ENCODE measurements at places on chromosomes 5 and 9.

- DNase-seq: peak; percentile 40
These were observed 99.5 kb upstream of the LMX1B start for GRCh38 chr9:126514037-126514821.

DNA sequence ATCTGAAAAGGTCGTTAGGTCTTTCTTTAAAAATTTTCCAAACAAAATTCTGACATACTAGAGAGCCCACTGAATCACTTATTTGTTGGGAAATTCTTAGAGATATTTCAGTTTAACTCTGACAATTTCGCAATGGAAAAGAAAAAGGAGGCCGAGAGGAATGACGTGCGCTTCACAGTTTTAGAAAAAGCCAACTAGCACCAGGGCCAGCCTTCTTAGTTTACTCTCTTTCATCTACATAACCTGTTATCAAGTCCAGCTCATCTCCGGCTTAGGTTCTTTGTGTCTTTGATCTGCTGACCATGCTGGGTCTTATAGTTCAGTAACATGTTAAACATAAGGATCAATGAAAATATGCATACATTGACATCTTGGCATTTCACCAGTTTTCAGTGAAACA lies 201.7 kb upstream of the TAS2R1 start:
- no peak for DNase-seq

GRCh38 chr9:78821126-78821822 lies 524.3 kb downstream of the PSAT1 start:
- DNase-seq: peak; percentile 21

GRCh38 chr9:137354153-137354844 lies 52.2 kb upstream of the NRARP start:
- no peak for DNase-seq

GRCh38 chr5:33369485-33370465 lies 71.0 kb upstream of the TARS1 start:
- no peak for DNase-seq

- no peak for DNase-seq
These were observed 34.4 kb upstream of the GLIPR2 start for GRCh38 chr9:36101916-36102741.

DNA sequence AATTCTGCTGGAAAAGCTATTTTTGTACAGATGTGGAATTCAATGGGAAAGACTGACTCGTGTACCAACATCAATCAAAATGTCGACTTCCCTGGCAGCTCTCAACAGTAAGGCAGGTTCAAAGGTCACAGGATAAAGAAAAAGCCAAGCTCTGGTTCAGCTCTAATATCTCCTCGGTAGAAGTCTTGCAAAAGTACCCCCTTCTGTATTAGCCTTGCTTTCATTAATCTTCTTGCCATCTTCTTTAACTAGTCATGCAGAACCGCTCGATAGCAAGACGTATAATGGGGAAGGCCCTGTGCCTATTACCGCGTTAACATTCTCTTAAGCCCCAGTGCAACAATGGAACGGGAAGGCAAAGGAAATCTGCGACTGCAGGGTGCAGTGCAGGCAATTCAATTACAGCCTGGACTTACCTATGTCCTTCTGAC lies 201.2 kb downstream of the GAPVD1 start:
- no peak for DNase-seq

GRCh38 chr9:34809504-34810186 lies 99.7 kb upstream of the CCL21 start:
- peak; percentile 20 for DNase-seq

DNA sequence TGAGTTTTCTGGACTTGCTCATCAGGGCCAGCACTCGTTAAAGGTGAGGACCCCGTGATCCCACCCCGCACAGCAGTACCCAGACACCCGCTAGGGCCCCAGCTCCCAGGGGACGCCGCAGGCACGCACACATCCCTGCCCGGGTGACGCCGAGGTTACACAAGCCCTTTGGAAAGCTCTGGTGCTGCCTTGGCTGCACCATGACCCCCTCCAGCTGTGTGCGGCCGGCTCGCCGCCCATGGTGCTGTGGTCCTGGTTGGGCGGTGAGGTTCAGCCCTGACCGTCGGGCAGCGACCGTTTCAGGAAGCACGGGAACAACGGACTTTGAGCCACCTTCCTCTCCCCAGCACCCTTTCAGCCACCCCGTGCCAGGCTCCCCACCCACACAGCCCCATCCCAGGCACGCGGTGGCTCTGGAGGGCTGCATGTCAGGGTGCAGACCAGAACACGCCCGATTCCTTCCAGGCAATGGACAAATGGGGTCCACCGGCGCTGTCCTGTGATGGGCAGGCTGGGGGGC lies 7.5 kb upstream of the SLC12A7 start:
- DNase-seq: no peak

DNA sequence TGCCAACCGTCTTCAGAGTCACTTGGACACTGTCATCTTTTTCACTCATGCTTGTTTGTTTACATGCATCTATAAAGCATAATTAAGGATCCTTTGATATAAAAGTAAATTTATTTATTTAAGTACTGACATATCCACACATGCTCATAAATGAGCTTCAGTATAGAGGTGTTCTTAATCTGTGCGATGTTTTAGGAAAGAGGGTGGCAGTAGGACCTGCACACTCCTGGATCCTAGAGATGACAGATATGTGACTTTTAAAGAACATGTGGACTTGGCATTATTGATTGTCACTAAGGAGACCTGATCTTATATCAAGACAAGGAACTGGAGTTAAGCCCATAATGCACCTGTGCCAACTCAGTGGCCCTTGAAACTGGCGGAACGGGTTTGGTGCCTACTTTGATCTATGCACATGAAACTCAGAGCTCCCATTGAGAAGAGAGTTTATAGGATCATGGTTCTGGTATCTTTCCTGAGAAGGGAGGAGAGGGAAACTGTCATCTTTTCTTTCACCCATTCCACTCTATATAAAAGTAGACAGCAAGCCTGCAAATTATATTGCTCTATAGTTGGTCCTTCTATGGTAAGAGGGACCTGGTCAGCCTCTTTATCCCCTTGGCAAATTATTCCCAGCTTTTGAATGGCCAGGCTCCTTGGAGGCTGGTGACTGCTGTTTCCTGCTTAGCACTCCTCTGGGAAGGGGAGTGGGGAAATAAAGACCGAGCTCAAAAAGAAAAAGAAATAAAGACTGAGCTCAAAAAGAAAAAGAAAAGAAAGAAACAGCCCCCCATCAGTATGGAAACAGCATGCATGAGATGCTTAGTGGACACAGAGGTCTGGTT lies 57.8 kb upstream of the LIFR start:
- no peak for DNase-seq

DNA sequence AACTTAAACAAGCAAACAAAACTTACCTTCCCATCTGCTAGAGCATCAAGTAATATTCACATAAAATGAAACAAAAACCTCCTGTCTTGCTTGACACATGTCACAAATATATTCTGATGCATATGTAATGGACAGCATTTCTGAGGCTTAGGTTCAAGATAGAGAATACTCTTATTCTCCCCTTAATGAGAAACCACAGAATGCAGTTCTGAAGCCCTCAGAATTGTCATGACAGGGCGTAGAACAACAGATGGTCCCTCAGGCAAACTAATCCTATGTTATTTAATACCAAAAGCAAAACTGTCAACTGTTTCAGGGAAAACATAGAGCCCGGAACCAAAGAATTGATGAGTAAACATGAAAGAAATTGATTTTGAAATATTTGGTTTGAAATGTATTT lies 229.9 kb upstream of the RIOK2 start:
- no peak for DNase-seq

DNA sequence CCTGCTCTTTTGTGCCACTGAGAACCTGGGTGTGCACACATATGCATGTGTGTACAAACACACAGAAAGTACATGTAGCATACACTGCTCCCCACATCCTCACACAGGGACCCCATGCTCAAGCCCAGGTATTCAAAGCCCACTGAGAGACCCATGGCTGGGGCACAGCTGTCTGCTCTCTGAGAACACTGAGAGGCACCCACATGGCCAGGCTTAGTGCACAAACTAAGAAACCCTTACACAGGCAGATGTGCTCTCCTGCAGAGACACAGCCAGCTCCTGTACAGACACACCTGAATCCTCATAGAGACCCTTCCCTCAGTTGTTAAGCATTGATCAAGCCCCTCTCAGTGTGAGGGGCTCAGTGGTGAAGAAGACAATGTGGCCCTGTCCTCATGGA lies 92.5 kb downstream of the CACNA1B start:
- DNase-seq: no peak

GRCh38 chr9:134358026-134358661 lies 31.9 kb downstream of the RXRA start:
- DNase-seq: no peak

- DNase-seq: no peak
These were observed 21.0 kb upstream of the FAM151B start for GRCh38 chr5:80466669-80467485.

- no peak for DNase-seq
These were observed 40.5 kb downstream of the BOD1 start for GRCh38 chr5:173575985-173576384.

DNA sequence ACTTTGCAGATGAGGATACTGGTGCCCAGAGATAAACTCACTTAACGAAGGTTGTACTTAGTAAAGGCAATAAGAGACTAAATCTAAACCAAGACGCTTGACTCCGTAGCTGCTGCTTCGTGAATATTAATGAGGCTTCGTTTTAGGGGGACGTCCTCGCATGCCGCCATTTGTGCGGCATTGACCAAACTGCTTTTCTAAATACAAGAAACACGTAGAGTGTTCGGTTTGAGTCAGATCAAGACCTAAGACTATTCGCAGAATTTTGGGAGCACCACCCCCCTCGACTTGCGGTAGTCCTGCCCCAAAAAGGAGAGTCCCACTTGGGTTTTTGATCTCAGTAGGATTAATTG lies 1.1 kb downstream of the NPM1 start:
- no peak for DNase-seq

- no peak for DNase-seq
These were observed 407.4 kb downstream of the BRINP1 start for GRCh38 chr9:118961857-118962256.

- DNase-seq: no peak
These were observed 192.4 kb downstream of the ARHGEF28 start for GRCh38 chr5:73818357-73818756.

DNA sequence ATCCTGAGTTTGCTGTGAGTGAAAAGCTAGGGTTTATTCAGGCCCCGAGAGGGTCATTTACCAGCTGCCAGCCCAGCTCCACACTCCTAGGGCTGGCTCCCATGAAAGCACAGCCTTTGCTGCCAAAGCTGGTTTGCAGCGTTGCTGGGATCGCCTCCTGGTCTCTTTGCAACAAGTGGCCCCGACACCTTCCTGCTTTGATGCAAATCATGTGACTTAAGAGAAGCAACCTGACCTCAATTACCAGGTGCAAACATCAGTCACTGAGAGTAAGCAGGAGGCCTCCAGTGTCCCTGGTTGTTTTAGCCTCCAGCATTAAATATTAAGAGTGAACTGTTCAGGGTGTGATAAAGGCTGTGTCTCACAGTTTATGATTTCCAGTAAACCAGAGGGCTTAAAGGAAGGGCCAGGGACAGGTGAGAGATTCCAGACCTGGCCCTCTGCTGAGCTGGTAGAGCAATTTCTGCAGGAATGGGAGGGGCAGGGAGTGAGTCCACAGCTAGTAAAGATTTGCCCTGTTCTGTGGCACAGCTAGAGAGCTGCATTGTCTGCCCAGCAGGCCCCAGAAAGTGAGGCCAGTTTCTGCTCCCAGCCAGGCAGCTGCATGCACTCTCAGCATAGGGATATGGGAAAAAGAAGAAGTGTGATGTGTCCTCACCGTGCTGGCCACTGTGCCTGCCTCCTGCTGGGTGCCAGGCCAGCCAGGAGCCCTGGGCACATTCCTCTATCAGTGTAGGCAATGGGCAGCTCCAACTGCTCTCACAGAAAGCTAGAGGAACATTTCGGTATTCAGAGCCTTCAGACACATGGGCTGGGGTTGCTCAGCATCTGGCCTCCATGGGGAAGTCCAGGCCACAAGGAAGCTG lies 58.0 kb downstream of the SLC22A5 start:
- DNase-seq: peak; percentile 76

- no peak for DNase-seq
These were observed 225.7 kb downstream of the TMEM167A start for GRCh38 chr5:82851471-82851870.

- no peak for DNase-seq
These were observed 569.5 kb upstream of the SEMA6A start for GRCh38 chr5:117144086-117144485.

DNA sequence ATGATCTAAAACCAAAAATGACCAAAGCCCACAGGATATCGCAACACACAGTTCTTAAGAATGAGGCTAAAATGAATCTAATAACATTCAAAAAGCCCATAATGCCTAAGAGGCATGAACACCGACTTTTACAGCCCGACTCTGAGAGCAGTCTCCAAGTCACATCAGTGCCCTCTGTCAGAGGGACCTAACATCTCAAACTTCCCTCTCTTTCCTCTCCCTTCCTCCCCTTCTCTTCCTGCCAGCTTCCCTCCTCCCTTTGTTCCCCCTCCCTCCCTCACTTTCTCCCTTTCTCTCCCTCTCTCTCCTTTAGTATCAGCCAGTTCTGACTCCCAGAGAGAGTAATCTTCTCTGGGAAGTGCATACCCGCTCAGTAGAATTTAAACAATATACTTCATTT lies 154.4 kb downstream of the GLIS3 start:
- DNase-seq: no peak

DNA sequence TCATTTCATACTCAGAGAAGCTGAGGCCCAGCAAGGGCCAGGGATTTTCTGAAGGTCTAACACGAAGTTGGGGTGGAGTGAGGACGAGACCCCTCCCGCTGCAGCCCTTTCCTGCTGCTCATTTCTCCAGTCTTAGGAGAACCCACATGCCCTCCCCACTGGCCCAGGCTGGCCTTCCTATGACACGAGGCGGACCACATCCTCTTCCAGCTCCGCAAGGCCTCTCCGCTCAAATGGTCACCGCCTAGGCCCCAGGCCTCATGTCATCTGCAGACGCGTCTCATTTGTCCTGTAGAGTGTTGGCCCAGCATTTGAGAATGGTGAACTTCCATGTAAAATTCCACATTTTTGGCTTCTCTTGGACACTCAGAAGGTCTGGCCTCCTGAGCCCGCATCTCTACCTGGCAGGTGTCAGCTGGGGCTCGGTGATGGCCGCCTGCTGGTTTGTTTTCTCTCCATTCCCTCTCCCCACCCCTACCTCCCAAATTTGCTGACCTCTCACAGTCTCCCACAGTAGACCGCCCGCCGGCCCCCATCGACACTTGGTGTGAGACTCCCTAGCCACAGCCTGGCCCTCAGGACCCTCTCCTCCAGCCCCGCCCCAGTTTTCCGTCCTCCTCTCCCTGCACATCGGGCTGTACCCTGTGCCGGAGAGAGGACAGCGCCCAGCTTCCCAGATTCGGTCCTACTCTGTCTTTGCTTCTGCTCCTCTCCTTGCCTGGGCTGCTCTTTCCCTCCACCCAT lies 51.7 kb downstream of the ERGIC1 start:
- DNase-seq: no peak

All from CD4-positive, alpha-beta memory T cell (primary cell).